Heart right ventricle (tissue), 16 donors: ENCODE measurements at places on chromosomes 1 and 21. TPM values are rescaled to one million over a fixed set of nuclear protein-coding genes. Genes with fewer than 3 reads are reported as not detected.

PLA2G4A gene
- total RNA-seq: 2.0 TPM

S1PR1 gene
- total RNA-seq: 48.0 TPM

LCE1D gene
- total RNA-seq: not detected

FLG2 gene
- total RNA-seq: not detected

FCGR3B gene
- 2.8 TPM for total RNA-seq

OR2T8 gene
- not detected for total RNA-seq

CHODL gene
- 0.34 TPM for total RNA-seq

- no peak for DNase-seq
These were observed 9.0 kb downstream of the CREG1 start for GRCh38 chr1:167544447-167545093.

- DNase-seq: no peak
These were observed 72.8 kb downstream of the SIPA1L2 start for GRCh38 chr1:232557096-232557495.

DNA sequence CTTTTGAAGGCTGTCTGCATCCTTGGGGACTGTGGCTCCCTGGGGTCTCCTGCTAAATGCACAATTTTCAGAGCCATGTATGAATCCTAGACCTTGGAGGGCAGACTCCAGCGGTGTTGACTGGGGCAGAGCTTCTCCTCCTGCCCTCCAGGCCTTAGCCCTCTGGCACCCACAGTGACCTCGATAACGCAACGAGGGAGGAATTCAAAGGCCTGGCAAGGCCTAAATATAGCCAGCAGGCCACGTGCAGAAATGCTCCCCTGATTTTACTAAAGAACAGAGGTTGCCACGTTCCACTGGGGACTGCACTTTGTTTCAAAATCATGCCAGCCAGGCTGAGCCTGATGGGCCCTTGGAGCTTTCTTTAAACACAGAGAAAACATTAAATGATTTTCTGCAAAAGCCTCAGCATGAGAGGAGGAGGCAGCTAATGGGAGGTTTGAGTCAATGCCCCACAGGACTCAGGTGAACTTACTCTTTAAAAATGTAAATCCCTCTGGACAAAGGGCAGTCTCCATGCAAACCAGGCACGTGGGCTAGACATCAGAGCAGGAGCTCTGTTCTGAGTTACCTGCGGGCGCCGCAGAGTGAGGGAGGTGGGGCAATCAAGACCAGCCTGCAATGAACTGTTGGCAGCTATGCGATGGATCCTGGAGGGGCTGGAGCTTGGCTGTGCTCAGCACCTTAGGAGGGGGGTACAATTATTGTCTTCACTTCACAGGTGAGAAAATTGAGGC, 28.0 kb downstream of the GRIK3 start:
- DNase-seq: peak; percentile 47

GRCh38 chr1:198934426-198934825, 295.6 kb downstream of the PTPRC start:
- no peak for DNase-seq

GRCh38 chr1:93899543-93900207, 9.6 kb downstream of the GCLM start:
- DNase-seq: no peak

GRCh38 chr1:225152061-225152460, 222.6 kb downstream of the DNAH14 start:
- no peak for DNase-seq

- no peak for DNase-seq
These were observed 85.9 kb downstream of the KCNJ15 start for GRCh38 chr21:38342739-38343138.

GRCh38 chr1:183841950-183842794, 37.3 kb downstream of the RGL1 start:
- DNase-seq: peak; percentile 32

- DNase-seq: peak; percentile 62
These were observed 65.5 kb downstream of the NID1 start for GRCh38 chr1:235999259-235999925.

- DNase-seq: peak; percentile 19
These were observed 58.5 kb upstream of the ACTL8 start for GRCh38 chr1:17696417-17697301.

DNA sequence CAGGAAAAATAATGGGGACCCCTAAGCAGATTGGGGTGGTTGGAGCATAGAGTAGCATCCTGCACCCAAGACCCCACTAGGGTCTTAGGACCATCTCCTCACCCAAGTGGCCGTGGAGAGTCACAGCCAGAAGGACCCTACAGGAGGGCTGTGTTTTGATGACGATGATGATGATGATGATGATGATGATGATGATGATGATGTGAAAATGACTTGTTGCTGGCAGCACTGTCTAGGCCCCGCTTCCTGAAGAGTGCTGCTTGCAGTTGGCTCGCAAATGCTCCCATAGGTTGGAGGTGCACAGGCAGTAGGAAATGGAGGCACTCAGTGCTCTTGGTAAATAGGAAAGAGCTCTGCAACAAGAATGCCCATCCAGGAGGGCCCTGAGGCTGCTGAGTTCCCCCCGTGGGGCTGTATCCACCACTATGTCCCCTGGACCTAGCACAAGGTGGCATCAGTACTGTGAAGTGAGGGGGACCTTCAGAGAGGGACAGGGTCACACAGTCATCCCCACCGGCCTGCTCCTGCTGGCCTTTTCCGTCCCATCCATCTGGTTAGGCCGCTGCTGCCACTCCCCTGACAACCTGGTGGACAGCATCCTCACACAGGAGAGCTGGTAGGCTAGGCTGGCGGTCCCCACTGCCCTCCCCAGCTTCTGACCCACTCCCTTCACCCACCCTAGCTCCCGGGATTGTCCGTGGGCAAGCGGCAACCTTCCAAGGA, 139.6 kb downstream of the FOXD2 start:
- no peak for DNase-seq
